ENCODE measurements at places on chromosomes 7 and 10.

DNA sequence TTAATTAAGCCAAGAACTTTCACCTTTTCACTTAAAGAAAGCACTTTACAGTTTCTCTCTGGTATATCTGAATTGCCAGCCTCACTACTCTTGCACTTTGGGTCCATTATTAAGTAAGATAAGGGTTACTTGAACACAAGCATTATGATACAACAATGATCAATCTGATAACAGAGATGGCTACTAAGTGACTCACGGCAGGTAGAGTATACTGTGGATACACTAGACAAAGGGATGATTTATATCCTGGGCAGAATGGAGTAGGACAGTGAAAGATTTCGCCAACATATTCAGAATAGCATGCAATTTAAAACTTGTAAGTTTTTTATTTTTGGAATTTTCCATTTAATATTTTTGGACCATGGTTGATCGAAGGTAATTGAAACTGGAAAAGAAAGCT lies 34.3 kb upstream of the ITGB8 start:
- DNase-seq: no peak

- DNase-seq: no peak
Observed at GRCh38 chr7:82164813-82165212, 278.8 kb downstream of the CACNA2D1 start.

DNA sequence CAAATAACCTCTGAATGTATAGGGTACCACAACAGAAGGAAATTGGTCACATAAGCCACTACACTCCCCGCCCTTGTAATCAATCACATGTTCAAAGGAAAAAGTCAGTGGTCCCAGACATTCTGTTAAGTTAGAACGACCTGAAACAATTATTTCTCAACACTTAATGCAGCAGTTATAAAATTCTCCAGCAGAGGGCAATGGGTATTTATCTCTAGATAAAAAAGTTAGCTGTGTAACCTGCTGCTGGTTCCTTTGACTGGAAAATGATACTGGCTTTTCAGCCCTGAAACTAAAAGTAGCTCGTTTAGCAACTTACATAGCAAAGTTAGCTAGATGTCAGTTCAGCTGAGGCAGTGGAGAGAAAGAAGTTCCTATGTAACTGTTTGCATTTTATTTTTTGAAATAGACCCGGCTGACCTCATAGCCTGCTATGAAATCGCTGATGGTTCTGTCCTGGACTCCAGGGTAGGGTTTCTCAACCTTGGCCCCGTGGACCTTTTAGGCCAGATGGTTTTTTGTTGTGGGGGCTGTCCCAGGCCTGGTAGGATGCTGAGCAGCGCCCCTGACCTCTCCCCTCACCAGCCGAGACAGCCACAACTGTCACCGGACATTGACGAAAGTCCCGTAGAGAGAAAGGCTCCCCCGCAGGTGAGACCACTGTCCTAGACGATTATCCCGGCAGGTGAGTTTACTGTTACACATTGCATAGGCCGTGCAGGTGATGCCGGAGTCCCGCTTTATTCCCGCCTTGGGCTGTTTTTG lies 40.2 kb upstream of the PROSER2 start:
- DNase-seq: peak; percentile 63

DNA sequence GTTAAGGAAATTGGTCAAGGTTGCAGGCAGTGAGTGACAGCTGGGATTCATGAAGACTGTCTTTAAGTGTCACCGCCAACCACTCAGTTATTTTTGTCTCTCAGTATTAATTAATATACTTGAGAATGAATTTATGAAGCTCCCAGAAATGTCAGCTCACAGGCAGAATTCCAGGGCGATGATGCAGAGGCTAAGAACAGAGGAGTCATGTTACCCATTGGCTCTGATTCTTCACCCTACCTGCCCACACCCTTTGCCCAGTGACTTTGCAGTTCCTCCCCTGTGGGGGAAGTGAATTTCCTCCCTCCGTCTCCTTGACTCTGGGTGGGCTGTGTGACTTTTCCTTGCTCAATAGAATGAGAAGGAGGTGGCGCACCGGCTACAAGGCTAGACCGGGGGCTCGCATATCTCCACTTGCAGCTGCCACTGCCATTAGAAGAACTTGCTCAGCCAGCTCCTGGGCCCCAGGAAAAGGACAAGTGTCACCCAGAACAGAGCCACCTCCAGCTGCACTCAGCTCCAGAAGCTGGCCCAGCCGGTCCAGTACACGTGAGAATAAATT lies 157.1 kb upstream of the PRKCQ start:
- DNase-seq: no peak

GRCh38 chr7:129443612-129444011 lies 9.4 kb downstream of the STRIP2 start:
- DNase-seq: no peak

DNA sequence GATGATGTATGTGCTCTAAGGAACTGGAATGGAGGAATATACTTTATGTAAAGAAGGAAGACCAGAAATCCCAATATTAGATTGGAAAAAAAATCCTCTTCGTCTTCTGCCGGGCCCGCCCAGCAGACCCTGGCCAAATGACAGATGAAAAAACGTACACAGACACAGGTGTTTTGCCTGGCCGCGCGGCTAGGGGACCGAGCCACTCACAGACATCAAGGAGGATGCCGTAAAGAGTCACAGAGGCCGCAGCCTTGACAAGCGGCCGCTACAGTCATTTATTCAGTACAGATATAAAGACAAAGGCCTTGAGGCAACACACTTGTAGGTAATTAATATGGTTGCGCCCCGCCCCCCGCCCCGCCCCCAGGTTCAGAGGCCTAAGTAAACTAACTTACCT lies 594.1 kb downstream of the GRM8 start:
- no peak for DNase-seq

DNA sequence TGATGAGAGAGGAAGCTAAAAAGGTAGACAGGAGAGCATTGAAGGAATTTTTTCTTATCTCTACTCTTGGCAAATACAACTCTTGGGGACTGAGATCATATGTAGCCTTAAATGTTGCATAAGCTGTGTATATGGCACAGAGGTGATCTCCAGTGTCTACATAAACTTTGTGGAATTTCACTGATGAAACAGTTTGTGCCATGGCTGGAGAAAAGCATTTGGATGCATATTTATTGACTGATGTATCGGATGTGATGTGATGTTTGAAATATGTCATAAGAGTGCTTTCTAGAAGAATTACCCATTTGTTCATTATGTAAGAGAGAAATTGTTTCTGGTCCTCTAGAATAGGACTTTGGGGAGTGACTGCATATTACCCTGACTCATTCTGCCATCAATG lies 244.9 kb upstream of the LRRTM3 start:
- no peak for DNase-seq

All from NB4 (cell line).